ENCODE measurements at places on chromosomes 11 and 22.
A peak's percentile ranks its signal among the peaks of the same experiment; 100 is the strongest.

- DNase-seq: no peak
Observed at GRCh38 chr11:129946256-129946655, 50.9 kb upstream of the NFRKB start.

GRCh38 chr11:129699711-129700304 is 115.8 kb upstream of the TMEM45B start:
- no peak for DNase-seq

DNA sequence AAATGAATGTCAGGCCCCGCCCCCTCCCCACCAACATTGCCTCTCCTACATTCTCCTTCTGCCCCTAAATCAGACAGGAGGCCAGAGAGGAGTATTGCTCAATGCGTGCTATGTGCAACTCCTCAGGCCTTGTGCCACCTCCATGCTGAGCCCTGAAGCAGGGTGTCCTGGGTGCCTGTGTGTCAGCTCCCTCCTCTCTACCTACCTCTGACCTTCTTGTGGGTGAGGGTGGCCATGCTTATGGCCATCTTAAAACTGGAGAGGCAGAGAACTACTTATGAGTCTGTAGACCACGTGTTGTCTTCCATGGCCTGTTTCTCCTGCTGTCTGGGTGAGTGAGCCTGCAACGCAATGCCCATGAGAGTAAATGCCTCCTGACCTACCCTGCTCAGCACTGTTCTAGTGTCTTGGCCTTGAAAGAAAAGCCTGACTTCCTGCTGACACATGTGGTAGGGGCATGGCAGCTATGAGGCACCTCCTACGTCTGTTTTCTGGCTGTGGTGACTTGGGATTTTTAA is 10.5 kb downstream of the MCAM start:
- DNase-seq: peak; percentile 46

GRCh38 chr11:19987331-19987801 is 172.9 kb downstream of the DBX1 start:
- no peak for DNase-seq

DNA sequence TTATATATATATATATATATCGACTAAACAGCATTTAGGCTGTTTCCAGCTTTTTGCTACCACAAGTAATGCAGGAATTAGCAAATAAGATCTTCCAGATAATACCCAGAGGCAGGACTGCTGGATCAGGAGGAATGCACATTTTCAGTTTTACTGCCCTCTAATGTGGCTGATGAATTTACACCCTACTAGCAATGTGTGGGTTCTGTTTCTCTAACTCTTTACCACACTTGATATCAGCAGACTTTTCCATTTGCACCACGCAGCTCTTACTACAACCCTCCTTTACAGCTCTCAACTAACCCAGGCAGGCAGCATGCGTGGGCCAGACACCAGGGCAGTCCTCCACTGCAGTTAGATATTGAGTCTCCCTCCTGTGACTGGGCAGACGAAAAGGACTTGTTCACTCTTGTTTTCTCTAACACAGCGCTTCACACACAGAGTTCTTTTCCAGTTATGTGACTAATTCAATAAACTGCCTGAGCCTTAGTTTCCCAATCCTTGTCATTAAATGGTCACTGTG is 67.7 kb downstream of the IGLL5 start:
- no peak for DNase-seq

- no peak for DNase-seq
Observed at GRCh38 chr11:96706761-96707160, 316.9 kb downstream of the JRKL start.

GRCh38 chr22:24683691-24684090 is 80.7 kb downstream of the GGT1 start:
- DNase-seq: no peak

- no peak for DNase-seq
Observed at GRCh38 chr11:75572744-75573143, 10.7 kb downstream of the SERPINH1 start.

DNA sequence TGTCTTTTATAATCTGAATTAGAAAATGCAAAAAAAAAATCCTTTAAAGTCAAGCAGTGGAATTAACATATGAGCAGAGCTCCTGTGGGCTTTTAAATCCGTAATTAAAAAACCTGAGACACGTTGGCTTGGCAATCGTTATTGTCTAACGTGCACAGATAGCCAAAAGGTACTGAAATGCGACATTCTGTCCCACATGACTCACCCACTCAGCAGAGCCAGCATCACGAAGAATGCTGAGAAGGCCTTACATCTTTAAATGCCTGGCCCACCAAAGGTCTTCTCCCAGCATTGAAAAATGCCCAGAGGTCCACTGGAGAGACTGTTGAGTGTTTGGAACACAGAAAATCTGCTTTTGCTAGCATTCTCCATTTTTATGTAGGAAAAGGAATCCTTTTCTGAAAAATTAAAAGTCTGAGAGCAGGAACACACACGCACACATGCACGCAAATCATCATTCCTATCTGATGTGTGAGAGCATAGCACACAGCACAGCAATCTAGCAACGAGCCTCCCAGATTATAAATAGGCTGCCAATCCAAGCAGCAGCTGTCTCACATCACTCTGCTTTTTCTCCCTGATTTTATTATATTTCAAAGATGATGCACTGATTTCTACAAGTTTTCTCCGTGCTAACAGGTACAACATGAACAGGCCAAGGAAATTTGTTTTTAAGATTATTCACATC is 94.5 kb downstream of the PHF21A start:
- no peak for DNase-seq

DNA sequence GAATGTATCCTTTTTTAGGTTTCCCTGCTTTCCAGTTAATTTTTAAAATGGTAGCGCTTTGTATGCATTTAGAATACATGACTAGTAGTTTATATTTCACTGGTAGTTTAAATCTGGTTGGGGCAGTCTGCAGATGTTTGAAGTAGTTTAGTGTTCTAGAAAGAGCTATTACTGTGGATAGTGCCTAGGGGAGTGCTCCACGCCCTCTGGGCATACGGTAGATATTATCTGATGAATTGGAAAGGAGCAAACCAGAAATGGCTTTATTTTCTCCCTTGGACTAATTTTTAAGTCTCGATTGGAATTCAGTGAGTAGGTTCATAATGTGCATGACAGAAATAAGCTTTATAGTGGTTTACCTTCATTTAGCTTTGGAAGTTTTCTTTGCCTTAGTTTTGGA is 86.4 kb upstream of the BIRC3 start:
- DNase-seq: no peak
